Left hindlimb (tissue), 1 donor: ENCODE measurements at places on chromosomes 3 and 15.

DNA sequence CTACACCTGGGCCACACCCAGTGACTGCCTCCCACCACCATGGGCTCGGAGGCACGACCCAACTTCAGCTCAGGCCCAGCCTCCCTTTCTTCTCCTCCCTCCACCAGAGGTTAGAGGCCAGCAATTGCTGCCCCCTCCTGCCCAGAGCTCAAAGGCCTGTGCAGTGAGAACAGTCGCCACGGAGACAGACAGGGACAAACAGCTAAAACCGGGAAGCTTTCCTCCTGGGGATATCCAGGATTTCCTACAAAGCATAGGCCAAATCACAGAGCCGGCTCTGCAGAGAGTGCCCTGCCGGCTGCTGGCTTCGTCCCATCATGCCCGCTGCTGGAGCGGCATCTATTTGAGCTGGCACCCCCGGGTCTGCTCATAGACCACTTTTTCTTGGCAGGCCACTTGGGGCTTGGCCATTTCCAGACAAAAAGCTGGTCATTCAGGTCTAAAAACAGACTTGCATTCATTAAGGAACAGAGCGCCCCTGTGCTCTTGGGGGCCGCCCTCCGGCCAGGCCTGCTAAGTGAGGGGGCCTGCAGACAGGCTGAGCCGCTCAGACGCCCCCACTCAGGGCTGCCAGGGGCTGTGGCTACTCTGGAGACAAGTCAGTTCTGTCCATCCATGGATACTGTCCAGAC, 17.5 kb downstream of the GRAMD2A start:
- peak; percentile 85 for DNase-seq

- DNase-seq: no peak
Measured at GRCh38 chr3:171286580-171287249, 173.5 kb downstream of the TNIK start.

DNA sequence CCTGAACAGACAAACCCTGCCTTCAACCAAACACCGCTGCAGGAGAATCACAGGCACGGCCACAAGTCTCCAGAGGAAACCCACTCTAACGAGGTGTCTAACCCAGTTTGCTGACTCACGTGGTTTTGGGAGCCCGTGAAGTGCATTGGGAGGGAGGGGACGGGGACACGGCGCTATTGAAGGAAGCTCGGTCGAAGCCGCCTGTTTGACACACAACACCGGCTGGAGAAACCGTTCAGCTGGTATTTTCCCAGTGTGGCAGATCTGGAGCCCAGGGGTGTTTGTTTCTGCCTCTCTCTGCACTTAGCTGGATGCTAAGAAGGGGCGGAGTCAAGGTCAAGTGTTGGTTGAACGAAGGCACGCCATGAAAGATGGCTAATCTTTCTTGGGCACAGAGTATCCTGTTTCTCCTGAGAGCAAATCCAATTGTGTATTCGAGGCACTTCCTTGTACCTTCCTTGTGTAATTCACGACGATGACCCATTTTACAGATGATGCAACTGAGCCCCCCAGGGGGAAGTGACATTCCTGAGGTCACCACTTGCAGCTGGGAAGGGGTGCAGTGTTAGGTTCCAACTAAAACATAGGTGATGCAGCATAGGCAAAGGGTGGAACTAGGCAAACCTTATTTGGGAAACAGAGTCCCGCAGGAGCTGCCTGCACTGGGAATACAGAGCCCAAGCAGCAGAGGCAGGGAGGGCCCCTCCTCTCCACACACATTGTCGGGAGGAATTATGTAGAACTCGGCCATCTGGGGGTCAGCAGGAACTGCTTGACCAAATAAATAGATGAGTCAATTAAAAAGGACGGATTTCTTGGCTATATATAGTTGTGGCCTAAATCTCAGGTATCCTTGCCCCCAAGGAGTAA, 22.5 kb downstream of the SLC6A6 start:
- DNase-seq: no peak

DNA sequence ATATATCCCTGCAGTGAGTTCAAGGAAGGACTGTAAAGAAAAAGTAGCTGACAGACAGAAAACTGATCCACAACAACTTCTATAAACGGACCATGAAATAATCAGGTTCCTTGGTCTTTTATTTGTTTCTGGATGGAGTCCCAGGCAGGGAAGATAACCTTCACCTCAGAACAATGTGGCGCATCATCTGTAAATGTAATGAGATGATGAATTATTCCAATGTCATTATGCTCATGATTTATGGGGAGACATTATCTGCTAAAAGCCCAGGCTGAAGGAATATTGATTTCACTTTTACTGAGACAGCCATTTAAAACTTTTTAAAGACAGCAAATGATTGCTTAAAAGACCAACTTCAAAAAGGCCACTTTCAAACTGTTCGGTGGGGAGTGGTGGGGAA, 354.9 kb upstream of the ADAMTS9 start:
- no peak for DNase-seq

- DNase-seq: no peak
Measured at GRCh38 chr3:193248848-193249468, 7.9 kb downstream of the PLAAT1 start.

GRCh38 chr3:16907243-16907642, 22.5 kb downstream of the PLCL2 start:
- DNase-seq: no peak

GRCh38 chr3:5055357-5056110, 66.6 kb upstream of the ARL8B start:
- no peak for DNase-seq

DNA sequence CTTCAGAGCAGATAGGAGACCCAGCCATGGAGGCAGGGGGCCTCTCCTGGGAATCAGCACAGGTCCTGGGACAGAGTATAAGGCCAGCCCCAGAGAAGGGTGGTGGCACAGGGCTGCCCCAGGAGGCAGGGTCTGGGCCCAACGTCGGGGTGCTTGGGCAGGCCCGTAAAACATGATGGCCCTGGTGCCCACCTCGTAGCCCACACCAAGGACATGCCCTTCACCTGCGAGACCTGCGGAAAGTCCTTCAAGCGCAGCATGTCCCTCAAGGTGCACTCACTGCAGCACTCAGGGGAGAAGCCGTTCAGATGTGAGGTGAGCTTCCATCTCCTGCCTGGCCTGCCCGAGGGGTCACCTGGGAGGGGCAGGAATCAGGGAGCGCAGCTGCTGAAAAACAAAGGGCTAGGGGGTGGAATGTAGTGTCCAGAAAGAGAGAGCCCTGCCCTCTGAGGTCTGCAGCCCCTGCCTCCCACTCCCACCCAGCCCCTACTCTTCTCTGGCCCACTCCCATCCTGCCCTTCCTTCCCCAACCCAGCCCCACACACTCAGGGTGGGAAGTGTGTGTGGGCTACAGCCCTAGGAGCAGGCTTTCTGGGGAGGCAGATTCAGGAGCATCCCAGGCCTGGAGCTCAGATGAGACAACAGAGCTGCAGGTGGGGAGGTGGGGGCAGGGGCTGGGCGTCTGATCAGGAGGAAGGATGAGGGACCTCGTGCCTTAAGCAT, 9.5 kb downstream of the ZBTB47 start:
- no peak for DNase-seq

DNA sequence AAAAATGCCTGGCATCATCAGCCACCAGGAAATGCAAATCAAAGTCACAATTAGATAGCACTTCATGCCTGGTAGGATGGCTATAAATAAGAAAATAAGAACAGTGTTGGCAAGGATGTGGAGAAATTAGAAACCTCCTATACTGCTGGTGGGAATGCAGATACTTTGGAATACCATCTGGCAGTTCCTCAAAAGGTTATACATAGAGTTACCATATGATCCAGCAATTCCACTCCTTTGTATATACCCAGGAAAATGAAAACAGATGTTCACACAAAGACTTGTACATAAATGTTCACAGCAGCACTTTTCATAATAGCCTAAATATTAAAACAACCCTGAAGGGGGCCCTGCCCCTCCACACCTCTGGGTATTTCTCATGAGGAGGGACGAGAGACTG, 13.7 kb downstream of the ACSBG1 start:
- no peak for DNase-seq

GRCh38 chr15:59299929-59300617, 72.6 kb downstream of the MYO1E start:
- DNase-seq: peak; percentile 76

DNA sequence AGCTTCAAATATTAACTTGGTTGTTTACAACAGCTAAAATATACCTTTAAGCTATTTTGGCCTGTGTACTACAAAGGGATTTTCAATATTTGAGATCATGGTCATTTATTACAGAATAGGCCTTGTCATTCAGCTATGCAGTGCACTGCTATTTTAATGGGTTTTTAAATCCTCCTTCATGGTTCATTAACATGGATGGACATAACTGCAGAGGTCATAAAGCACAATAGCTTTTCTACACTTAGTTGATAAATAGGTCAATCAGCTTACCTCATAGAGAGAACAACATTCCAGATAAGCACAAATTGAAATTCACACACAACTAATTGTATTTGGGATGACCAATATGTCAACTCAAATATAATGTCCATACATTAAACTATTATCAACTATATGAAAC, 403.7 kb downstream of the CNTN3 start:
- no peak for DNase-seq

- DNase-seq: no peak
Measured at GRCh38 chr3:23481011-23481615, 278.0 kb downstream of the UBE2E2 start.

GRCh38 chr3:194265505-194265892, 85.6 kb downstream of the CPN2 start:
- DNase-seq: peak; percentile 98

GRCh38 chr3:73215281-73215680, 153.8 kb downstream of the EBLN2 start:
- no peak for DNase-seq

DNA sequence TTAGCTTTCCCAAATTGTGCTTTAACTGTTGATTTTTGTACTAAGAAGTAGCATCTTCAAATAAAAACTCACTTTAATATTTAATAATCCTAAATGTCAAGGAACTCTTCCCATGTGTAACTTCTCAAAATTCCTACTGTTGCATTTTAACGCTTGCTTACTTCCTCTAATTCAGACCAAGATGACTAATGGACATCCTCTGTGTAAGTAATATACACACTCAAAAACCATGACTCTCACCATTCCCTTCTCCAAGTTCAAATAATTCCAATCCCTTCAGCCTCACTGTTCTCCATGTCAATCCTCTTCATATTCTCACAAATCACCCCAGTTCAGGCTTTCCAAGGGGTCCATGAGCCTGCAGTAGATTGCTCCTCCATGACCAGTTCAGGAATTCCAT, 13.0 kb downstream of the MRPL46 start:
- DNase-seq: no peak

- no peak for DNase-seq
Measured at GRCh38 chr15:38685686-38686339, 121.2 kb upstream of the RASGRP1 start.

DNA sequence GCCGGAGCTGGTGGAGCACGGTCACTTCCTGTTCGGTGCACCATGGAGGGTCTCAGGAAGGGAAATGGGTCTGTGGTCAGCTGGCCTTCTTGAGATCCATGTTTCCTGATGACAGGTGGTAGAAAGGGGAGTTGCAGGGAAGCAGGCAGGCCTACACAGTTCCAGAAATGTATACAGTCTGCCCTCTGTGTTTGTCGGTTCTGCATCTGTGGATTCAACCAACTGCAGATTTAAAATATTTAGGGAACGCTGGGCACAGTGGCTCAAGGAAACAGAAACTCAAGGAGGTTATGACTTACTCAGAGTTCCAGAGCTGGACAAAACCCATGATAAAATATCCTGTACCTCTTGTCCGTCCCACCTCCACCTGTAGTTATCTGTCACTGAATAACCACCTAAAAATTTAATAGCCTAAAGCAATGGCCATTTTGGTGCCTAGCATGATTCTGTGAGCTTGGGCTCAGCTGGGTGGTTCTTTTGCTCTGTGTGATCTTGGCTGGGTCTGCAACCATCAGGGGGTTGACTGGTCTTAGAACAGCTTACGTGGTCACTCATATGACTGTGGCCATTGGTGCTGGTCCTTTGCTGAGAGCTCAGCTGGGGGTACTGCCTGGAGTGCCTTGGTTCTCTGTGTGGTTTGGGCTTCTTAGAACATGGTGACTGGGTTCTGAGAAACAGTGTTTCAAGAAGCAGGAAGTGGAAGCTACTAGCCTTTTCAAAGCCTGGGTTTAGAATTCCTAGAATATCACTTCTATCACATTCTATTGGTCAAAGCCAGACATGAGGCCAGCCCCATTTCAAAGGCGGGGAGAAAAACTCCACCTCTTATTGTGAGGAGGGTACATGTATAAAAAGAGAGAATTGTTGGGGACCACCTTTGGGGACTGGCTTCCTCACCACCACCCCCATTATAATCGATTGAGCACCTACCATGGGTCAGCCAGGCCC, 239.7 kb upstream of the BHLHE40 start:
- no peak for DNase-seq

DNA sequence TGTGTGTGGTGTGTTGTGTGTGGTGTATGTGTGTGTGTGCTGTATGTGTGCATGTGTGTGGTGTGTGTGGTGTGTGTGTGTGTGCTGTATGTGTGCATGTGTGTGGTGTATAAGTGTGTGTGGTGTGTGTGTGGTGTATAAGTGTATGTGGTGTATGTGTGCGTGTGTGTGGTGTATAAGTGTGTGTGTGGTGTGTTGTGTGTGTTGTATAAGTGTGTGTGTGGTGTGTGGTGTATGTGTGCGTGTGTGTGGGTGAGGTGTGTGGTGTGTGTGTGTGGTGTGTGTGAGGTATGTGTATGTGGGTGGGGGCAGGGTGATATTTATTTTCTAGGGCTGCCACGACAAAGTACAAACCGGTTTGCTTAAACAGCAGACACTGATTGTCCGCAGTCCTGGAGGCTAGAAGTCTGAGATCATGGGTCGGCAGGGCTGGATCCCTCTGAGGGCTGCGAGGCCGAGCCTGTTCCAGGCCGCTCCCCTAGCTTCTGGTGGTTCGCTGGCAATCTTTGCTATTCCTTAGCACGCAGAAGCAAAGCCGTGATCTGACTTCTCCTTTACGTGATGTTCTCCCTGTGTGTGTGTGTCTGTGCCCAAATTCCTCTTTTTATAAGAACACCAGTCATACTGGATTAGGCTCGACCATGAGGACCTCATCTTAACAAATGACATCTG, 160.2 kb downstream of the XXYLT1 start:
- peak; percentile 64 for DNase-seq

GRCh38 chr15:23877502-23878412, 190.7 kb upstream of the NDN start:
- no peak for DNase-seq

DNA sequence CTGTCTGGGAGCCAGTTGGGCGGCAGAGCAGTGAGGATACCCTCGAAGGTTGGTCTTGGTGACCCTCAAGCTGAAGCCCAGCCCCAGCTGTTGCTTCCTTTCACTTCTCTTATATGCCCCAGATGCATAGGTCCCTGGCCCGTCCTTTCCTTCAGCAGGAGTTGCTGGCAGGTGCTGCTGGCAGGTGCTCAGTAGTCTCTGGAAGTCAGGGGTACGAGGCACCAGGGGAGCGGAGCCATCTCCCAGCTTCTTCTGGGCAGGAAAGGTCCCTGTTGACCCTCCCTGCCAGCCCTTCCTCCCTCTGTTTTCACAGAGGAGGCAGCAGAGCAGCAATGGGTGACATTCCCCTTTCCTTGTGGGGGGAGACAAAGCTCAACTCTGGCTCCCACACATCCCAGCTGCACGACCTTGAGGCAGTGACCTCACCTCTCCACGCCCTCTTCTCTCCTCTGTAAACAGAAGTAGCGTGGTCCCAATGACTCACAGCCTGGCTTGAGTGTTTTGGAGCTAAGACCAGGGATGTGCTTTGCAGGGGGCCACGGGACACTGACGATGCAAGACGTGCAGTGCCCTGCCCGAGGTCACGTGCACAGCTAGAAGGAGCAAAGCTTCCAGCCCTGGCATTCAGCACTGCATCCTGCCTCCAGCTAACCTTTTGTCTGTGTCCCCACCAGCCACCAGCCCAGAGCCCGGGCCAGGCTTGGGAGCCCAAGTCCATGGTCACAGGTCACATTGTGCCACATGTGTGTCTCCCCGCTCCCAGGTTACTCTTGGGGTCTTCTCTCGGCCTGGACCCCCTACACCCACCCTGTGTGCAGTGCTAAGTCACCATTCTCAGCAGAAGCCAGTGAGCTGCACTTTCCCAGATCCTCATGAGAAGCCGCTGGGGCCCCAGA, 49.7 kb downstream of the SLC6A6 start:
- peak; percentile 54 for DNase-seq
